ENCODE measurements at places on chromosomes 12 and 14.

- peak; percentile 85 for DNase-seq
These were observed at the start of gene TUBA1B for GRCh38 chr12:49131051-49131893. Gene TUBA1B, minus strand, starts transcription at chr12:49131395. Its CDS starts 95 bp downstream, at chr12:49131300.

- no peak for DNase-seq
These were observed 244.4 kb downstream of the ATXN7L3B start for GRCh38 chr12:74781991-74782485.

- peak; percentile 68 for DNase-seq
These were observed 532 bp downstream of the FKBP11 start for GRCh38 chr12:48924617-48925303.

DNA sequence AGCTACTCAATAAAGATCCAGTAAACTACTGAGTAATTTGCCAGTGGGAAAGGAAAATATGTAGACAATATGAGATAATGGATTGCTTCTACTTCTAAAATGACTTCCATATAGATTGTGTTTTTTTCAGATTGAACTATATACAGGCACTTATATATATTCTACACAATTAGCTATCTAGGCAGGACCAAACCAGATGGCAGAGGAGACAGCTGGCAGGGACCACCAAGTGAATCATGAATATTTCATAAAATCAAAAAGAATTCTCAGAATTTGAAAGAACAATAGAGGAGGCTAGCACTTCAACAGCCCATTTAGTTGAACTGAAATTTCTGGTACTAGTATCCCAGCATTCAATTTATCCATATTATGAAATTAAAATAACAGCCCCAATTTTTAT lies 338.0 kb upstream of the RPL10L start:
- DNase-seq: no peak

- no peak for DNase-seq
These were observed 115.9 kb downstream of the ETV6 start for GRCh38 chr12:11765421-11765816.

GRCh38 chr12:449203-449602 lies 10.5 kb upstream of the B4GALNT3 start:
- no peak for DNase-seq

- DNase-seq: no peak
These were observed 56.7 kb upstream of the LRFN5 start for GRCh38 chr14:41549821-41550607.

- no peak for DNase-seq
These were observed 753 bp downstream of the ACRBP start for GRCh38 chr12:6646276-6647082.

DNA sequence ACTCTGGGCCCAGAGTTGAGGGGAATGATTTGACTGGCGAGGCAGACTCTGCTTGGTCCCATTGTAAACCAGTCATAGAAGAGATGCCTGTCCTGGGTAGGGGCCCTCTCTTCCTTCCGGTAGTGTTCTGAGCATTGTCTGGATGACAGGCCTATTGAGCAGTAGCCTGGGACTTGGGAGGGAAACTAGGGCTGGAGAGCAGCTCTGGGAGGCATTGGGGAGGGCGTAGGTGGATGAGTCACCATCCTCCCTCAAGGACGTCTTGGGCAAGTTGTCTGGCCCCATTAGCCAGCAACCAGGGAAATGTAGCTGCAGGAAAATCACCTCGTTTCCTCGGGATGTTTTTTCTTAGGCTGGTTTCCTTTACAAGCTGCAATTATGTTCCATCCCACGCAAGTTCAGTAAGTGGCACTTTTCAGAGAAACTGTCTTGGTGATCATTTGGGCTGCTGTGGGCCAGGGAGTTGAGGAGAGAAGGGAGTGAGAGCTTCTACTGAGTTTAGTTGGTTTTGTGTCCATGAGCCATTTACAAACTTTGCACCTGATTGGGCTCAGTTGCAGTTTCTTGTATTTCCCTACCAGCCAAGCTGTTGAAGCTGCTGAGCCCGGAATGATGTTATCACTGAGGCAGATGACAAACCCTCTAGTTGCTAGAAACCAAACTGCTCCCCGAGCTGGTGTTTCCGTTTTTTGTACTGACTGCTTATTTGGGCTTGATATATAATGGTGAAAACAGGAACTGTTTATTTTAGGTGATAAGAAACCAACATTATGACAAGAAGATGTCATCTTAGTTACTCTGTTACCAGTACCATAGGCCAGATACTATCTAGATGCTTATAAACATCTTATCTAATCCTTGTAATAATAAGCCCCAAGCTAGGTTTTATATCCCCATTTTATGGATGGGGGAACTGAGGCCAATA lies 147.6 kb downstream of the CHST11 start:
- peak; percentile 18 for DNase-seq

DNA sequence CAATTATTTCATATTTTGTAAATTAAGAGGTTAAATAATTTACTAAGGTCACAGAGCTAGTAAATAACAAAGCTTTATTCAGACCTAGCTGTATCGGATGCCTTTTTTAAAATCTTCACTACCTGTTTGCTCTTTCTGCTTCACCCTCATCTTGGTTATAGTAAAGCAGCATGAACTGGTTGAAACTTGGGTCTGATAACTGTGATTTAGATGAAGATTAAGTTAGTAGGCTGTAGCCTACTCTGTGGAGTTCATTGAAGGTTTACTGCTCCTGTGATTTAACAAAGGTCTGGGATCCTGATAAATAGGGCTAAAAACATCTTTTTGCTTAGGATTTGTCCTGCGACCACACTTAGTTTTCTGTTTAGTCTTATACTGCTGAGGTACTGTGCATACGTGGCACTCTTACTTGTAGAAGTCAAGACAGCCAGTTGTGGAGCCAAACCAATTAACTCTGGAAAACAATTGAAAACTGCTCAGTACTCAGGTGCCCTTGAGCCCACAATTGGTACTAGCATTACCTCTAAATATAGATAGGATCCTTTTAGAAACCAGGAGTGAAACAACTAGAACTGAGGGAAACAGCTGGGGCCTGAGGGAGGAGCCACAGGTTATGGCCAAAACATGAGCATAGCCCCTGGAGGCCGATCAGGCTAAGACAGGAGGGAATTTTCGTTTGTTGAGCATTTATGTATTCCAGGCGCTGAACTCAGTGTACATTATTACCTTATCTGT lies 2.3 kb downstream of the SPATS2 start:
- no peak for DNase-seq

GRCh38 chr12:99600388-99600787 lies 47.2 kb upstream of the GARIN6 start:
- no peak for DNase-seq

- no peak for DNase-seq
These were observed 29.3 kb upstream of the EAPP start for GRCh38 chr14:34568803-34569202.

GRCh38 chr12:79151956-79152355 lies 287.4 kb downstream of the SYT1 start:
- no peak for DNase-seq

DNA sequence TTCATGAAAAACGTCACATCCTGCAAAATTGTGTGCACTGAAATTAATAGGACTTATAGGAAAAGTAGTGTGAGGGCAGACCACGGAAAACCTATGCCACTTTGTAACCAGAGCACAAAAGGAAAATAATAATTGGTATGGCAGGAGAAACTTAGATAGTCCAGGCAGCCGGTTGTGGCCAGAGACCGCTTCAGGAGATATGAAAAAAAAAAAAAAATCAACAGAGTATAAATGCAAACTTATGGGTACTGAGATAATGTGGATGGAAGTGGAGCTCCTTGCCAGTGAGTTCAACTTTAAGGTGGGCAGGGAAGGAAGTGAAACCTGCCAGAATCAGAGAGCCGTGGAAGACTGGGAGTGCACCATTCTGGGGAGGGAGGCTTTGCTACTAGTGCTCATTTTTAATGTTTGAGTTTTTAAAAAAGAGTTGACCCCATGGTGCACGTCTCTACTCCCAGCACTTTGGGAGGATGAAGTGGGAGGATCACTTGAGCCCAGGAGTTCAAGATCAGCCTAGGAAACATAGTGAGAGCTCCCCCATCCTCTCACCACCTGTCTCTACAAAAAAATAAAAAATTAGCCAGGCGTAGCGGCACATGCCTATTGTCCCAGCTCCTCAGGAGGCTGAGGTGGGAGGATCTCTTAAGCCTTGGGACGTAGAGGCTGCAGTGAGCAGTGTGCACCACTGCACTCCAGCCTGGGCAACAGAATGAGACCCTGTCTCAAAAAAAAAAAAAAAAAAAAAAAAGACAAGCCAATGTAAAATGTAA lies 34.3 kb upstream of the METAP2 start:
- DNase-seq: no peak

DNA sequence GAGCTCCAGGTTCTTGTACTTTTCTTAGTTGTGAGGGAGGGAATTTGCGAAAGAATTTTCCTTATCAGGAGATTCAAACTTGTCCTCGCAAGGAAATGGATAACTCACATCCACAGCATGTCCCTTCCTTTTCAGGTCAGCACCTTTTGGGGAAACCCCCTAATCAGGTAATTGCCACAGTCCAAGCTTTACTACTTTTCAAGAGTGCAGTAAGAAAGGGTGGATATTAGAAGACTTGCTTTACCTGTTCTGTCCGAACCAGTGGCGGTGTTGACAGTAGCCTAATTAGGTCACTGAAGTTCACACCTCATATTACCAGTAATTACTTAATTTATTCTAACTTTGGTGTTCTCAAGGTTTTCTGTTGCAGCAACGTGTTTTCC lies 6.7 kb upstream of the C12orf50 start:
- DNase-seq: no peak

GRCh38 chr12:108587826-108588225 lies 10.1 kb downstream of the TMEM119 start:
- DNase-seq: no peak

GRCh38 chr12:5003025-5003666 lies 40.5 kb upstream of the KCNA5 start:
- DNase-seq: no peak
